Stimulated activated CD4-positive, alpha-beta T cell treated with anti-CD3 and anti-CD28 coated beads, Interleukin-1b, Interleukin-23, amount 100 ng/mL, for 48 hours (primary cell): ENCODE measurements at places on chromosomes 6 and 20.

DNA sequence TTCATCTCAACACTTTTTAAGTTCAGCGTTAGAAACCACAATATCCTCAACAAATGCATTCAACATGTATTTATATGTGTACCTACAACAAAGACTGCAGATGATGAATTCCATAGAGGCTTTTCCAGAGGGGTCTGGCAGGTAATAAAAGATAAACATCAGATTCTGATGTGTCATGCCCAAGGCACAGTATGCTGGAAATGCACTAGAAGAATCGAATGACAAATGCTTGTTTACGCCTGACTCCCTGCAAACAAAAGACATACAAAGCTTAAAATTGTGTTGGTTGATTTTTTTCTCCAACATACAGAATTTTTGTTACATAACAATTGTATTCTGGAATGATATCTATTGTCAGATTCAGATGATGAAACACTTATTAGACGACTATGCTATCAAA, at the start of gene LGSN:
TSS of gene LGSN (minus strand) at position 45 of the 400 bp plus-strand sequence. CDS start at position 5, 40 bp downstream.
- DNase-seq: no peak

- no peak for DNase-seq
These were observed 183.4 kb downstream of the ADGRG6 start for GRCh38 chr6:142485256-142485655.

- no peak for DNase-seq
These were observed 130.7 kb downstream of the AIG1 start for GRCh38 chr6:143191361-143191760.

DNA sequence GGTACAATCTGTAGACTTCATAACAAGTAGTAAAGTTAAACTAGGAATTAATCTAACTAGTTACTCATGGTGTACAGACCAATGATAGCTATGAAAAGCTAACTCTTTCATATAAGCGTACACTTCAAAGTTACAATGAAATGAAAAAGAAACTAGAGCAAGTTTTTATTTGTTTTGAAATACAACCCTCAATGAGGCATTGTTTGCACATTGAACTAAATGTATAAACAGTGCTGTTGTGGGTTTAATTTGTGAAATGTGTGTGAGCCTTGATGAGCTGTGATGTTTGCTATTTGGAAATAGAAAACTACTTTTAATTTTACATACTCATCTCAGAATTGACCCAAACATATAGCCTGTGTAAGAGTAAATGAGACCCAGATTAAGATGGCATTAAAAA, 11.1 kb upstream of the EYA4 start:
- DNase-seq: no peak

DNA sequence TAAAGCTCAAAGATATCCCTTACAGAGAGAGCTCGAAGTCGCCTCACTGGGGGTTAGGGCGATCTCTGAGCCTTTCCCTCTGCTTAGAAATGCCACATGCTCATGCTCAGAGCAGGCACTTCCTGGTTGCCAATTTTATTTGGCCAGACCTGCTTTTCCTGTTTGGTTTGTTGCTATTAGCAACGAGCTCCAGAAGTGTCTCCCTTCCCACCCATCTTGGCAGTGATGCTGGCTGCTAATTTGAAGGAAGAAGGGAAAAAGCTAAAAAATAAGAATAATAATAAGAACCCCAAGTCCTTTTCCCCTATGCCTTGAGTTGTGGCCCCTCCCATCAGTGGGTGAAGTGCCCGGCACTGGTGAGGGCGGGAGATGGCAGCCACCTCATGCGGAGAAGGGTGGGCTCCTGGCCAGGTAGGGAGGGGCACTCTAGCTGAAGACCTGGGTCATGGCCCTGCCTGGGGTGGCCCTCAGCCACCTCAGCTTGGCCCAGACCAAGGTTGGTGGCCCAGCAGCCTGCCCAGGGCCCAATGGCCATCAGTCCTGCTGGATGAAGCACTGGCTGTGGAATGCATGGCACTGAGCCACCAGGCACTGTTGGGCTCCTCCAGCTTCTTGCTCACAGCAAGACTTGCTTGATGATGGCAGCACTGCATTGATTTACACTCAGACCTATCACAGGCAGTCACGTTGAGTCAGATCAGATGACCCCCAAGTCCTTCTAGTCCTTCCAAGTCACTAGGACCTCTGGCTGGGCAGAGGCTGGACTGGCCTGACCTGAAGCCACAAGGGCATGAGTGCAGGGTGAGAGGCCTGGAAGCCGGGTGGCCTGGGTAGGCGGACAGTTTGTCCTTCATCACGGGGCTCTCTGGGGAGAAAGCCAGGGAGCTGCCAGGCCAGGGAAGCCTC, 79.0 kb downstream of the SYNJ2 start:
- DNase-seq: no peak

- DNase-seq: no peak
These were observed 154.9 kb downstream of the ESR1 start for GRCh38 chr6:151962246-151962846.

DNA sequence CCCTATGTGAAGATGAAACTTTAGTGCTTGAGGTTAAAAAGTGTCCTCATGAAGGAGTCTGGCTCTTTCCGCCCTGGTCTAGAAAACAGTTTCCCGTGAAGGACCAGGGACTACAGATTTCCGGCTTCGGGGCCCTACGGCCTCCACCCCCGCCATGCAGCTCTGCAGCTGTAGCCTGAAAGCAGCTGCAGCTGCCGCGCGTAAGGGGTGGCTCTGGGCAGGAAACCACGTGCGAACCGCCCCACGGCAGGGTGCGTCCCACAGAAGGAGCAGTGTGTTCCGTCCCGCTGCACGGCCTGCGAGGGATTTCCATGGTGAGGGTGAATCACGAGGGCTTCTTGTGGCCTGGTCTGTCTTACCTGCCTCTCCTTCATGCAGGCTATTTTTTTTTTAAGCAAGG, 117.0 kb downstream of the ERMARD start:
- DNase-seq: peak; percentile 40

DNA sequence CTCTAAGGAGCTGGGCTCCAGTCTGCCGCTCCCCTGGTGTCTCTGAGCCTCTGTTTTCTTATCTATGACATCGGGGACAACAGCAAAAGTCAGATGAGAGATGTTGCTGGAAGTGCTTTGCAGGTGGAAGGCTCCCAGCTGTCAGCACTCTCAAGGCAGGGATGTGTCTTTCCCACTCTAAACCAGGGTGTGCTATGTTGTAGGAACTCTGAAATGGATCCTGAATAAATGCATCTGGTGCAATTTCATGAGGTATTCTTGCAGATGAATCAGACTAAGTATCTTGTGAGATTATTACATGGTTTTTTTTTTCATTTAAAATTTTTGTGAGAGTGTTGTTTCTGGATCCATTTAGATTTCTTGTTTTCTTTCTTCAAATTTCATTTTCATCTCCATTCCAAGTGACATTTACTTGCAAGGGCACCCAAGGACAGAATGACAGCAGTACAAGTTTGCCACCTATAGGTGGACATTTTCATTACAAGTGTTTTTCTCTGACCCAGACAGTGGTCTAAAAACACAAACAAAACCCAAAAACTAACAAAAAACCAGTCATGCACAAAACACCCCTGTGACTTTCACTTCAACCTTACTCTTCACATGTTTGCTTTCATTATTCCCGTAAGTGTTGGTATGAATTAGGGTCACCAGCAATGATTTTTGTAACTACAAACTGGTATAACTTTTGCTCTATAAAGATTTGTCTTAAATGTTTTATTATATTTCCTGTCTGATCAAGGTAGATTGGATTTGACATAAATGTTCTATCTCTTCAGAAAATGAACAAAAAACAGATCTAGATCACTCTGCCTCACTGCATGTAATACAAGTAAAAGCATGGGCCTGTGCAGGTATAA, 14.7 kb upstream of the SIM1 start:
- DNase-seq: no peak

DNA sequence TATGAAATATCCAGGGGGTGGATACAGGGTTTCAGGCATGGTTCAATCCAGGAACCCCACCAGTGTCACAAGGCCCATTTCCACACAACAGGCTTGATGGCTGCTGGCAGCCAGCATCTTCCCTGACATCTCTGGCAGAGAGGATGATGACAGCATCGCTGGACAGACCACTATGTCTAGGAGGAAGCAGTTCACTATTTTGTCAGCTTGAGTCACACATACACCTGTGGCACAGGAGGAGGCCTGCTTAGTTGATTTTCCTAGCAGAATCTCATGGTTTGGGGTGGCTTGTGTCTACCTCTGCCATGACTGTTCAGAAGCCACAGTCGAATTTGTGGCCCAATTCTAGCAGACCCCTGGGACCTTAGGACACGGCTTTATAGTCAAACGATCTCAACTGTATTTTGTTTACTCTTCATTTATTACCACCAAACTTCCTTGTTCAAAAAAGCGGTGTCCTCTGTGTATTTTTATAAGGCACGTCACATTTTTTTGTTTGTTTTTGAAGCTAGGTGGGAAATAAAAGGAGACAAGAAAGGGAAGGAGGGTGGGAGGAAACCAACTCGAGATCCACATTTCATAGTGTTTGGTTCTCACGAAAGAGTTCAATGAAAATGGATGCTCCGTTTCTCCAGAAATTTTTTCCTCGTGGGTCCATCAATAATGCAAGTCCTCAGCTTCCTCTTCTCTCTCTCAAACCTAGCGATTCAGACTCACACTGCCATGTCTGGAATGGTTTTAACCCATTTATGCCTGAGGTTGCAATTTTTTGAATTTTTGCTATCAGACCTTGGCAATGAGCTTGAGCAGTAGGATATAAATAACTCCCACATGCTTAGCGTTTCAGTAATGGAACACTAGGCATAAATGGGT, 94.4 kb downstream of the TOX2 start:
- no peak for DNase-seq

GRCh38 chr20:37786043-37786442, 92.2 kb downstream of the CTNNBL1 start:
- DNase-seq: no peak

- no peak for DNase-seq
These were observed 151.8 kb downstream of the NRN1 start for GRCh38 chr6:5854899-5855298.

- DNase-seq: peak; percentile 53
These were observed 4.8 kb upstream of the ATXN1 start for GRCh38 chr6:16766043-16766536.

GRCh38 chr6:113719064-113719463, 138.1 kb upstream of the MARCKS start:
- no peak for DNase-seq

GRCh38 chr20:25538838-25539665, 46.3 kb downstream of the NINL start:
- no peak for DNase-seq

- DNase-seq: no peak
These were observed 174.4 kb upstream of the NOX3 start for GRCh38 chr6:155630085-155630484.

DNA sequence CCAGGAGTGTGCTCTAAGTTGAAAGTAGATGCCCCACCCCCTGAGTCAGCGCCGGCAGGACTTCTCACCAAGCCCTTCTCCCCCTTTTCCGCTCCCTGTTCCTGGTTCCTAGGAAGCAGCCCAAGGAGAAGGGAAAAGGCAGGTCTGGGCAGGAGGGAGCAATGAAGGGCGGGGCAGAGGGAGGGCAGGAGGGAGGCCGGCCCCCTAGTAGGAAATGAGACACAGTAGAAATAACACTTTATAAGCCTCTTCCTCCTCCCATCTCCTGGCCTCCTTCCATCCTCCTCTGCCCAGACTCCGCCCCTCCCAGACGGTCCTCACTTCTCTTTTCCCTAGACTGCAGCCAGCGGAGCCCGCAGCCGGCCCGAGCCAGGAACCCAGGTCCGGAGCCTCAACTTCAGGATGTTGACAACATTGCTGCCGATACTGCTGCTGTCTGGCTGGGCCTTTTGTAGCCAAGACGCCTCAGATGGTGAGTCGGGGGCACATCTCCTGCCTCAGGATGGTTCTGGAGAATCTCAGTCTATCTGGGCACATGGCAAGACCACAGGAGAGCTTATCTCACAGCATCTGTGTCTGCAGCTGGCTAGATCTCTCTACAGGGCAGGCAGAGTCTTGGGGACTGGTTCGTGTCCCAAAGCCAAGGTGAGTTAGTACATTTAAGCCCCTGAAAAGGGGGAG, at the start of gene PROCR:
TSS of gene PROCR (plus strand) at position 320 of the 681 bp plus-strand sequence. CDS start at position 403, 83 bp downstream.
- DNase-seq: no peak

- no peak for DNase-seq
These were observed 226.6 kb downstream of the COL12A1 start for GRCh38 chr6:74979065-74979766.

DNA sequence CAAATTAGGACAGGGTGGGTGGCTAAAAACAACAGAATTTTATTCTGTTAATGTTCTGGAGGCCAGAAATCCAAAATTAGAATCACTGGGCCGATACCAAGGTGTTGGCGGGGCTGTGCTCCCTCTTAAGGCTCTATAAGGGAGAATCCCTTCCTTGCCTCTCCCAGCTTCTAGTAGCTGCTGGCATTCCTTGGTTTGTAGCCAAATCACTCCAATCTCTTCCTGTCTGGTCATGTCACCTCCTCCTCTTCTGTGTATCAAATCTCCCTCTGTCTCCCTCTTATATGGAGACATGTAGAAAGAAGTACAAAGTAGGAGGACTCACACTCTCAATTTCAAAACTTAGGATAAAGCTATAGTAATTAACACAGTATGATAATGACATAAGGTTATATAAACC, 102.9 kb upstream of the SIRPA start:
- DNase-seq: no peak

GRCh38 chr6:46325561-46326530, 155.1 kb upstream of the ENPP5 start:
- DNase-seq: peak; percentile 6

DNA sequence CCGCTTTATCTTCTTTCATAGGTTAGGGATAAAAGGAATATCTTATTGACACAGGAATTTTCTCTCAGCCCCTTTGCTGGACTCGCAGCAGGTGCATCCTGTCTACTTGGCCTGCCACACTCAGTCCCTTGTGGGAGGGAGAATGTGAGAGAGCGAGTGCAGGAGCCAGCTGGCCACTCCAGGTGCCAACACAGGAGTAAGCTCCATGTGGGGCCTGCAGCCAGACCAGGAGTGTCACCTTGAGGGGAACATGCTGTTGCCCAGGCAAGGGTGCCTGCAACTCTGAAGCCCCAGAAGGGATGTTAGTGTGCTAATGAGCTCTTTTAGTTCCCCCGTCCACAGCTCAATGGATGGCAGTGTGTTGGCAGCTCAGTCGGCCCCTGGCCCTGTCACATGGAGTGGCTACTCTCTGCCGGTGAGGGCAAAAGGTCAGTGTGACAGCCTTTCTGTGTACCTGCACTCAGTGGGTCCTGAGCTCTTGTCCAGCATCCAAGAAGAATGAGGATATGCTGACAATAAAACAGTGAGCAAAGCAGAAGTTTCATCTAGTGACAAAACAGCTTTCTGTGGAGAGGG, 57.1 kb downstream of the CRYBG1 start:
- DNase-seq: no peak

DNA sequence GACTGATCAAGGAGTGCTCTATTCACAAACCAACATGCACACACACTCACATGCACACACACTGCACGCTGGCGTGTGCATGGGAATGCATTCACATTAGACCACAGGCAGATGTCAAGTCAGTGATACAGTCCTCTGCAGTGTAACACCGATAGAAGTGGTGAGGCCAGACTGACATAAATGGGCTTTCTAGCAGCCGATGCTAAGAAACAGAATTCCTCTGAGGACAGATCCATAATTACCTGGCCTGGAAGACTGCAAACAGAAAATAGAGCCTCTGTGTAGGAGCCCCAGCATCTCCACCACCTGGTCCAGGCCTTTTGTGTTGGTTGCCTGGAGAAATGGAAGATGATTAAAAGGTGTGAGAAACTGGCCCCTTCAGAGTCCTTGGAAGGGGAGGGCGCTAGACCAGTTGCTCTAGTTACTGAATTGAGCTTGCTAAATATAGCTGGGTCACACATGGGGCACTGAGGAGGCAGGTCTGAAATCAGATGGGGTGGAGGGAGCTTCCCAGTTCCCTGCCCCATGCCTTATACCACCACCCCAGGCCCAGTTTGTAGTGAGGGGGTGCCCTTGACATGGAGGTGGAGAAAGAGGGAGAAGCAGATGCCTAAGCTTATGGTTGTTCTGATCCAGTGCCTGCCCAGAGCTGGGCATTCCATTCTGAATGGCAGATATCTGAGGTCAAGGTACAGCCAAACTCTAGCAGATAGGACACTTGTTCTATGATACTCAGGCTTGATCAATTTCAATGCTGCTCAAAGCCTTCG, 233.8 kb downstream of the LRFN2 start:
- DNase-seq: no peak
